ENCODE measurements at places on chromosomes 12 and 14.
A peak's percentile ranks its signal among the peaks of the same experiment; 100 is the strongest.

GRCh38 chr14:99616832-99617800, 13.1 kb upstream of the CCDC85C start:
- no peak for DNase-seq

DNA sequence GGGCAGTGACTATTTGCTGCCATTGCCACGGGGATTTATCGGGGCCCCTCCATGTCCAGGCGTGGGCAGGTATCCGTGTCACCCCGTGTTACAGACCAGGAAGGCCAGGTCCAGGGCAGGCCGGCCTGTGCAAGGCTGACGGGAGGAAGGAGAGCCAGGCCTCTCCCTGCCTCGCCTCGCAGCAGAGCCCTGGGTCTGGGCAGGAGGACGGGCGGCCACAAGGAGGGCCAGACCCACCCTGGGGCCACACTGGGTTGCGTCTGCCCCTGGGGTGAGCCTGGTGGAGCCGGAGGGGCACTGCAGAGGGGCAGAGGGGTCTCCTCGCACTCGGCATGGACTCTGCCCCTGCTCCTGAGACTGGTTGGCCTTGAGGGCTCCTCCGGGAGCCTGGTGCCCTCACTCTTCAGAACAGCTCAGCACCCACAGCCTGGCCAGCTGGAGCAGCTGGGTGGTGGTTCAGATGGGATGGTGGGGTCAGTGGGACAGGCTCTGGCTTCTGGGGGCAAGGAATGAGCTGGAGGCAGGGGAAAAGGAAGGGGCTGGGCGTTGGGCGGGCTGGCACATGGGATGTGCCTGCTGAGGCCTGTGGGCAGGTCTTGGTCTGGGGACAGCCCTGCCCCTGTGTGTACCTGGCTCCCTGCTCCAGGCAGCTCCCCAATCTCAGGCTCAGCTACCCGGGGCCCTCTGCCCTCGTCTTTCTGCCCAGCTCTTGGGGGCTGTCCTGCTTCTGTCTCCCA, 53.9 kb downstream of the KIF26A start:
- no peak for DNase-seq

DNA sequence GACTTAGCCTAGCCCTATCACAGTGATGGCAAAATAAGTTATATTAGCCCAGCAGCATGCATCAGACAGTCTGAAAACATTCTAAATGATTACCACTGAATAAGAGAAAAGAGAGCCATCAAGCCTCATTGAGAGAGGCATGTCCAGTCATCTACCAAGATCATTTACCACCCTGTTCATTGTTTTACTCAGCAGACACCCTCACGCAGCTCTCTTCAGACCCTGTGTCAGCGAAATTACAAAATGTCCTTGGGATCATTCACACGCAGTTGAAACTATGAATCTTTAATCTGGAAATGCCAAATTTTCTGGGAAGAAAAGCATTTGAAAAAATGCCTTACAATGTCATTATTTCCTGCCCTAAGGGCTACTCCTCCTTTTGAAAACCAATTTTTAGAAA, 89.5 kb downstream of the PTPRO start:
- DNase-seq: no peak

DNA sequence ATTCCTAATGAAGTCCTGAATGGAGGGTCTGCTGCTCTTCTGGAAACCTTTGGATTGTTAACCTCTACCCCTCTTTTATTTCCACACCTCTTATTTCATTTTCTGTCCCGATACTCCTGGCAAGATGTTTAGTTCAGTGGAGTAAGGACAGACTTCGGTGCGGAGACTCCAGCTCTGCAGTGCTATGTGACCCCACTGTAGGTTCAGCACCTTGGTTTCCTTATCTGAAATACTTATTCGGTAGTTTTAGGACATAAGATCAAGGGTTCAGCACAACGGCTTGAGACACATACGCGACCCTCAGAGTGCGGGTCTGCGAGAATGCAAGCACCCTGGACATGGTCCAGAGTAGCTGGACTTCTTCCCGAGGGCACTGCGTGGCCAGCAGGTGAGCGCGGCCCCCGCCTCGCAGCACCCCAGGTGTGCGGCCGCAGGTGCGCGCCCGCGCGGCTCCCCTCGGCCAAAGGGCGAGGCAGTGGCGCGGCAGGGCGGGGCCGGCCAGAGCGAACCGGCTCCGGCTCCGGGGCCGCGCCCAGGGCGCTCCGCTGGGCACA, 465 bp upstream of the FGD4 start:
- DNase-seq: no peak

DNA sequence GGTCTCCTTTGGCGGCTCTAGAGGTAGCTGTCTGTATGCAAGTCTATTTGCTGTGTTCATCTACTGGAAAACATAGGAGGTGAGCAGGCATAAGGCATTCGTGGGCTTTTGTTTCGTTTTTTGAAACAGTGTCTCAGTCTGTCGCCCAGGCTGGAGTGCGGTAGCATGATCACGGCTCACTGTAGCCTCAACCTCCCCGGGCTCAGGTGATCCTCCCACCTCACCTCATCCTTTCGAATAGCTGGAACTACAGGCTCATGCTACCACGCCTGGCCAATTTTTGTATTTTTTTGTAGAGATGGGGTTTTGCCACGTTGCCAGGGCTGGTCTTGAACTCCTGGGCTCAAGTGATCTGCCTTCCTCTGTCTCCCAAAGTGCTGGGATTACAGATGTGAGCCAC, 27.5 kb downstream of the FLVCR2 start:
- no peak for DNase-seq

GRCh38 chr14:89007906-89008305, 183.5 kb downstream of the TTC8 start:
- no peak for DNase-seq

DNA sequence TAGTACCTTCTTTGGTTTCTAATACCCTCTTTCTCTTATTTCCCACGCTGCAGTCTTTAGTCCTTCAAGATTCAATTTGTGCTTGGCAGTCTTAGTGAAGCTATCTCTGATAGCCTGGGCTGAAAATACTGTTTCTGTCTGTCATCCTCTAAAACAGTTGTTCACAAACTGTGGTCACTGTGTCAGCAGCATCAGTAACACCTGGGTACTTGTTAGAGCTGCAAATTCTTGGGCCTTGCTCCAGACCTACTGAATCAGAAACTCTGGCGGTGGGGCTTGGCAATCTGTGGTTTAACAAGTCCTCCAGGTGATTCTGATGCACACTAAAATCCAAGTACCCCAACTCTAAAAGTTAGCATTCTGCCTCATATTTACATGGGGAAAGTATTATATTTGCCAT, 217.5 kb upstream of the SEL1L start:
- no peak for DNase-seq

- no peak for DNase-seq
Observed at GRCh38 chr12:88952562-88952942, 372.3 kb upstream of the KITLG start.

- DNase-seq: no peak
Observed at GRCh38 chr14:99176156-99176945, 95.6 kb downstream of the BCL11B start.

DNA sequence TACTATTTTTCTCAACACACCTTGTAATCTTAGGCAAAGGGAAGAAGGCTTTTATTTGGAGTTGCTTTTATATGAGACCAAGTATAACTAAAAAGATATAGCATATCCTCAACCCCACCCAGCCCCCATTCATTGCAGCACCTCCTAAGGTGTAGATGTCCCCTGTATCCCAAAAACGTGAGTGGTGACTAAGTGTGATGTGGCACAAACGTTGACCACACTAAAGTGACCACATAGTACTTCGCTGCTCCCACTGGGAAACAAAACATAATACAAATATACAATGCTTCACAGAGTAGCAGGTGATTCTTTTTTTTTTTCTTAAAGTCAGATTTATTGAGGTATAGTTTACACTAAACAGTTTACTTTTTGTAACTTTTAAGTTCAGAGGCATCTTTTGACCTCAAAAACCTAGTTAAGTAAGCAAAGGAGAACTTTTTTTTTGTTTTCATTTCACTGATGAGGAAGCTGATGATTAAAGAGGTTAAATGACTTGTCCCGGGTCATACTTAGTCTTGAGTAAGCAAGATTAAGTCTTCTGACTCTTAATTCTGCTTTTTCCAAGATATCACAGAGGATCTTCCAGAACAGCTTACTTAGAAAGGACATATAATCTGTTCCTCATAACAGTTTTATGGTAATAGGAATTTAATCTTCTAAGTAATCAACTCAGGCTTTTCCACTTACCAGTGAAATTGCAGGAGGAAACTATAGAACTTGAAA, 245.2 kb upstream of the PLEKHG7 start:
- no peak for DNase-seq

DNA sequence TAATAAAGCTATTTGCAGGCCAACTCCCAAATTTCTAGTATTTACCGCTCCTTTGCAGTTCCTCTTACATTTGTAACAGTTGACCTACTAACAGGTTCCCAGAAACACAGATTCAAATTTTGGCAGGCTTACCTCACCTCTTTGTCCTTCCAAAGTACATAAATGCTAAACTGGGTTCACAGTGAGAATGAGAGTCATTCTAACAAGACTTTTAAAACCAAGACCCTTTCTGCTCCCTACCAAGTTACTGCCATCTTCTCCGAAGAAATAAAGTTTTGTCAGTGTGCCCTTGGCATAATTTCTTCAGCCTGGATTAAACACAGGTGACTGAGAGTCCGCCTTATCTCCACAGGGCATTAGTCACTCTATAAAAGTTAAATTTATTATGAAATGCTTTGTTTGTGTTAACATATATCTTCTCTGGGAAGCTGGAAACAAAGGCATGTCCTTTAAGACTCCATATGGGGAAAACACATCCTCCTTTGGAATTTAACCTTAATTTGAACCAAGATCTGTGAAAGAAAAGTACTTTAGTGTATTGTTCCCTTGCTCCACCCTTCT, 28.2 kb downstream of the FOXA1 start:
- peak; percentile 97 for DNase-seq

- DNase-seq: peak; percentile 7
Observed at GRCh38 chr14:47442211-47442610, 233.2 kb downstream of the MDGA2 start.

GRCh38 chr14:93987815-93988476, 9.2 kb upstream of the CCDC197 start:
- no peak for DNase-seq

DNA sequence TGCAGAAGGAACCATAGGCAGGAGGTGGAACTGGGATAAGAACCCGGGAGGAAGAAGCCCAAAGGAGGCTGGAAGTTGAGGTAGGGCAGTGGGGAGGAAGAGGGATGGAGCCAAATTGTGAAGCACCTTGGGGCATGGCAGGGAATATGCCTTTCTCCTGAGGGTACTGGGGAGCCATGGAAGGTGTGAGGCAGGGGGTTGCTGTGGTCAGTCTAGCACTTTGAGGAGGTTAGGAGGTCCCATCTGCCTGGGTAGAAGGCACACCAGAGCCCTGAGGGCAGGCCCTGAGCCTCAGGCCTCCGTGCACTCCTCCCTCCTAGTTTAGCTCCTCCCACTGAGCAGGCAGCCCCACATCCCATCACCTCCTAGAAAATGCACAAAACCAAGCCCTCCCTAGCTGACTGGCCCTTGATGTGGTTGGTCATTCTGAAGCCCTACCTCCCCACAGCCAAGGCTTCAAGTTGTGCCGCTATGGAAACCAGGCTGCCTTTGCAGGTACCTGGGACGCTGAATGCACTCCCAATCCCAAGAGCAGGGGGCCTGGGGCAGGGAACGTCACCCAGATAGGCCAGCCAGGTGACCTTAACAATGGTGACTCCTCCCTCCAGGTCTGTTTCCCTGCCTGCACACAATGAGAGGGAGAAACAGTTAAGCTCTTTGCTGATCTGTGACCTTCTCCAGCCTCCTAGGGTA, 15.1 kb downstream of the PHETA1 start:
- no peak for DNase-seq

GRCh38 chr12:865614-866013, 83.9 kb downstream of the RAD52 start:
- DNase-seq: no peak

DNA sequence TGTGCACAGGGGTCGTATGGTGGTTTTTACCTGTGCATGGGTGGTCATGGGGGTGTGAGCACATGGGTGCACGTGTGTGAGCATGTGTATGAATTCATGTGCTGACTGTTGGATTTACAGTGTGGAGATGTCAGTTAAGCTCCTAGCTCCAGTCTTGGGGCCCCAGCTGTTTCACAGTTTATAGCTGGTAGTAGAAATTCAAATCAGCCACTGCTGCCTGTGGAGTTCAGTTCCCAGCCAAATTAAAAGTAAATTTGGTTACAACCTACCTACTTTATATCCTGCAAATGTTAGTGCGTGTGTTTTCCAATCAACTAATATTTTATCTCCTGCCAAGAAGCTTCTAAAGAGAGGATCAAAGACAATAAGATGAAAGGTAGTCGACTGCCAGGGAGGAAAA, 56.0 kb upstream of the HSPB8 start:
- no peak for DNase-seq

- DNase-seq: peak; percentile 10
Observed at GRCh38 chr12:47156167-47156736, 76.5 kb upstream of the AMIGO2 start.

GRCh38 chr12:6452245-6452943, 552 bp downstream of the TAPBPL start:
- no peak for DNase-seq

GRCh38 chr14:23379366-23380196, 2.7 kb downstream of the CMTM5 start:
- DNase-seq: peak; percentile 63

DNA sequence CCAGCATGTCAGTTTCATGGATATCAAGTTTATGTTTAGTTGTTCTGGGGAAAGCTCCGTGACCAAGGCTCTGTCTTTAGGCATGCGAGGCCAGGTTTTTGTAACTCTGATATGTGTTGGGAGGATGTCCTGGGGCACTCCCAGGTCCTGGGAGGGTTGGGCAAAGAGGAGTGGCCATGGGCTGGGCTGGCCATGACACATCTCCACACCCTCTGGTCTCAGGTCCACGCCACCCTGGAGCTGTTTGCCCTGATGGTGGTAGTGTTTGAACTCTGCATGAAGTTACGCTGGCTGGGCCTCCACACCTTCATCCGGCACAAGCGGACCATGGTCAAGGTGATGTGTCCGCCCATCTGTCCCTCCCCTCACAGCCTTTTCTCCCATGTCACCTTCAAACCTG, 46.4 kb downstream of the TPCN1 start:
- DNase-seq: no peak

DNA sequence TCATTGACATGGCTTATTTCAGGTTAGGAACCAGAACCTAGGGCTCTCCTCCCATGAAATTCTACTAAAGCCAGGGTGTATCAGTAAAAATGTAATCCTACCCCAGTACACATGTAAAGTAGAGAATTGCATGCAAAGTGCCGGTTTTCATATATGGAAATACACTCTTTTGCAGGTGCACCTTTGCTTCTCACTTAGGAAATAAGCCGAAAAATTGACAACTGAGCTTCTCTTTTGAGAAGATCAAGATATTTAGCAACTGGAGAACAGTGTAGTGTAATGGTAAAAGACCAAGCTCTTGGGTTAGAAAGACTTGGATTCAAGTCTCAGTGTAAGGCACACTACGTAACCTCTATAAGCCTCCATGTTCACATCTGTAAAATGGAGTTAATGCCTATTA, 82.4 kb downstream of the SLC38A6 start:
- DNase-seq: no peak

GRCh38 chr12:131046813-131047788, 93.4 kb downstream of the ADGRD1 start:
- DNase-seq: no peak

GRCh38 chr12:127178463-127178862, 1088.5 kb upstream of the TMEM132C start:
- DNase-seq: no peak

- DNase-seq: no peak
Observed at GRCh38 chr12:116039081-116039480, 238.4 kb downstream of the MED13L start.
